ENCODE measurements at places on chromosomes 1 and 21. TPM values are rescaled to one million over a fixed set of nuclear protein-coding genes. Genes with fewer than 3 reads are reported as not detected.

IPO9 gene
- total RNA-seq: 19.4 TPM

KLF17 gene
- not detected for total RNA-seq

S100A16 gene
- not detected for total RNA-seq

DNA sequence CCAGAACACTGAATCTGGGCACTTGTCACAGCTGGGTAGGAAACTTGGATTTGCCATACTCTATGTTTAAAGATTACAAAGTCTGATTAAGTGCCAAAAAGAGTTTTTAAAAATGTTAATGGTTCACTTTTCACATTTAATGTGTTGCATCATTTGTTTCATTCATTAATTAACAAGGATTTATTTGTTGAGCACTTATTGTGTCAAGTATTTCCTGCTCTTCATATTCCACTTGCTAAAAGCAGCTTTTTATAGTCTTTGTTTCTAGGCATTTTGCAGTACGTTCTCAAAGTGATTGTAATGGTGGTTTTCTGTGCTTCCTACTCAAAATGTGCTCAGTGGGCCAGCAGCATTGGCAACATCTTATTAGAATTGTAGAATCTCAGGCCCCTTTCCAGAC lies 68.7 kb downstream of the EPB41 start:
- no peak overlapping the region for H3K27ac ChIP-seq
- H3K4me3 ChIP-seq: no peak overlapping the region
- H3K4me1 ChIP-seq: no peaks in the 10 kb centered on the region
- no peaks in the 10 kb centered on the region for H3K36me3 ChIP-seq

- no peaks in the 10 kb centered on the region for H3K27me3 ChIP-seq
- no peak for DNase-seq
- H3K36me3 ChIP-seq: no peaks in the 10 kb centered on the region
- H3K27ac ChIP-seq: no peak overlapping the region
These were observed 67.4 kb upstream of the PODN start for GRCh38 chr1:52994656-52995055.
